Activated naive CD4-positive, alpha-beta T cell treated with anti-CD3 and anti-CD28 coated beads, Interleukin-2, amount 50 U/mL, for 16 hours (primary cell): ENCODE measurements at places on chromosomes 11 and 22.

DNA sequence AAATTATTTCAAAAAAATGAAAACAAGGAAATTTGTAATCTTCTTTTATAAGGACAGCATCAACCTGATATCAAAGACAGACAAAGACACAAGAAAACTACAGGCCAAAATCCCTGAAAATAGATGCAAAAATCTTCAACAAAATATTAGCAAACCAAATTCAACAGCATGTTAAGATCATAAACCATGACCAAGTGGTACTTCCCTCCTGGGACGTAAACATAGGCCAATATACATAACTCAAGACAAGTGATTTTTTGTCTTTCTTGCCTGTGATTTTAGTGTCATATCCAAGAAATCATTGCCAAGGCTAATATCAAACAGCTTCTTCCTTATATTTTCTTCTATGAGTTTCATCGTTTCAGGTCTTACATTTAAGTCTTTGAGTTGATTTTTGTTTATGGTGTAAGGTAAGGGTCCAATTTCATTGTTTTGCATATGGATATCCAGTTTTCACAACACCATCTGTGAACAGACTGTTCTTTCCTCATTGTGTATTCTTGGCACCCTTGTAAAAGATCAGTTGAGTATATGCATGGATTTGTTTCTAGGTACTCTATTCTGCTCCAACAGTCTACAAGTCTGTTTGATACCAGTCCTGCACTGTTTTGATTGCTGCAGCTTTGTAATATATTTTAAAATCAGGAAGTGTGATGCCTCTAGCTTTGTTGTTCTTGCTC is 50.0 kb downstream of the SBF2 start:
- DNase-seq = no peak

DNA sequence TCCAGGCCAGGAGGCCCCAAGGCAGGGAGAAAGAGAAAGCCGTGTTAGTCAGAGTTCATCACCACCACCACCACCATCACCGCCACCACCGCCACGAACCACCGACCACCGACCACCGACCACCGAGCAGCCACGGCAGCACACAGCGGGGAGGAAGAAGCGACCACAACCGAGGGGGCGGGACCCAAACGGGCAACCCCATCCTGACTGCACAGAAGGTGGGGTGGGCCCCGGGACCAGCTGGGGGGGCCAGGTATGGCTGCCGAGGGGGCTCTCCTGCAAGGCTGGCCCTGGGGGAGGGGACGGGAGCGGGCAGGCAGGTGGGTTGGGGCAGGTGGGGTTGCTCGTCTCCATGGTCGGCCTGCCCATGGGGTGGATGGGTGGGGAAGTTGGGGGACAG is 34.2 kb downstream of the SYT7 start:
- no peak for DNase-seq

GRCh38 chr22:24244144-24244787 is 616 bp downstream of the GGT5 start:
- DNase-seq = no peak

DNA sequence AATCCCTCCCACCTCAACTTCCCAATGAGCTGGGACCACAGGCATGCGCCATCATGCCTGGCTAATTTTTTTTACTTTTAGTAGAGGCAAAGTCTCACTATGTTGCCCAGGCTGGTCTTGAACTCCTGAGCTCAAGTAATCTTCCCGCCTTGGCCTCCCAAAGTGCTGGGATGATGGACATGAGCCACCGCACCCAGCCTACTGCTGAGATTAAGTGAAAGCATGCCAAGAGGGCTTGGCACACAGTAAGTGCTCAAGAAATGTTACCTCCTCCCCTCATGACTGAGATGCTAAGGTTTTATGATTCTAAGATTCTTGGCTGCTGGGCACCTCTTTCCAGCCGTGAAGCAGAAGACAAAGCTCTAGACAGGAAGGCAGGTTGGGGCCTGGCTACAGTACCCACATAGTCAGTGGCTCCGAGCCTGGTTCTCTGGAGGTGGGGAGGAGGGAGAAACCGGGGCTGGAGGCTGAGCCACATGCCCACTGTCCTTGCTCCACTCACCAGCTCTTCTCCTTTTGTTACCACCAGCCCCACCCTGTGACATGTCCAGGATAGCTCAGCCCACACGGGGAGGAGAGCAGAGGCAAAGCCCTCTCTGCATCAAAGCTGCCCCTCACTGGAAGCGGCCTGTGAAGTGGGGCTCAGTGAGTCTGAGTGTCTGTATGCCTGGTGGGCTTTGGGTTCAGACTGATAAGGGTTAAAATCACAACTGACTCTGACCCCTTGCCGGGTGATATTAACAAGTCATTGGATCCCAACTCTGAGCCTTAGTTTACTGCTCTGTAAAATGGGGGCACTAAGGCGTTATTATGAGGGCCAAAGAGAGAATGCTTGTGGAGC is 12.9 kb downstream of the ARHGEF17 start:
- DNase-seq = no peak

DNA sequence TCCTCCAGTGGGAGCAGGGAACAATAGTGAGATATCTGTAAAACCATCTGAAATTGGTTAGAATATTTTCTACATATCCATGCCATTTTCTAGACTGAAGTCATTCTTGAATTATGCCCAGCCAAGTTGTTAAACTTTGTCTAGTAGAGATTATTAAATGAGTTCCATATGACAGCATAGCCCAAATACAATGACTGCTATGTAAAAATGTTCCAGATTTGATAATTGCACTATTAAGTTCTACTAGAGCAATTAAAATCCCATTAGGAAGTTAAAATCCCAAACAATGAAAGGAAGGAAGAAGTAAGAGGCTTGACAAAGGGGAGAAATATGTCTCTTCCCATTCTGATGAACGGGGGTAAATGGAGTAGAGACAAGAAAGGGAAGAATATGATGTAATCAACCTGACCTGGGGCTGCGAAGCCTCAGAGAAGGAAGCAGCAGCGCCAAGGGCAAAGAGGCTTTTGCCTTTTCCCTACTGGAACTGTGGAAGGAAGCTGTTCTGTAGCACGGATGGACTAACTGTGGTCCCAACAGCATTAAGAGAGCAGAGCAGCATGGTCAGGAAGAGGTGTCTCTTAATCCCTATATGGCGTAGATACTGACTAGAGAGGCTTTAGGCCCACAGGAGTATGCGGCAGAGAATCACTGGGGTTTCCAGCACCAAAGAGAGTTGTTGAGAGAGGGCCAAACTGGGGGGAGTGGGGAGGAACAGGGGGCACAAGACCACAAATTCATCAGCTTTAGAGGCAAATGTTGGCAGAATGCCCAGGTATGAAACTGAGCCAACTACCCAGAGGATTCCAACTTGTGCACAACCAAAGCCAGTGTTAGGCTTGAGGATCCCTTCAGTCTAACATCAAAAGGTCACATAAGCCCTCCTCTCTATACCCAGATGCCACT is 26.7 kb downstream of the RRP8 start:
- no peak for DNase-seq

- DNase-seq = no peak
These were observed 139.5 kb upstream of the TBCEL start for GRCh38 chr11:120884154-120885020.

DNA sequence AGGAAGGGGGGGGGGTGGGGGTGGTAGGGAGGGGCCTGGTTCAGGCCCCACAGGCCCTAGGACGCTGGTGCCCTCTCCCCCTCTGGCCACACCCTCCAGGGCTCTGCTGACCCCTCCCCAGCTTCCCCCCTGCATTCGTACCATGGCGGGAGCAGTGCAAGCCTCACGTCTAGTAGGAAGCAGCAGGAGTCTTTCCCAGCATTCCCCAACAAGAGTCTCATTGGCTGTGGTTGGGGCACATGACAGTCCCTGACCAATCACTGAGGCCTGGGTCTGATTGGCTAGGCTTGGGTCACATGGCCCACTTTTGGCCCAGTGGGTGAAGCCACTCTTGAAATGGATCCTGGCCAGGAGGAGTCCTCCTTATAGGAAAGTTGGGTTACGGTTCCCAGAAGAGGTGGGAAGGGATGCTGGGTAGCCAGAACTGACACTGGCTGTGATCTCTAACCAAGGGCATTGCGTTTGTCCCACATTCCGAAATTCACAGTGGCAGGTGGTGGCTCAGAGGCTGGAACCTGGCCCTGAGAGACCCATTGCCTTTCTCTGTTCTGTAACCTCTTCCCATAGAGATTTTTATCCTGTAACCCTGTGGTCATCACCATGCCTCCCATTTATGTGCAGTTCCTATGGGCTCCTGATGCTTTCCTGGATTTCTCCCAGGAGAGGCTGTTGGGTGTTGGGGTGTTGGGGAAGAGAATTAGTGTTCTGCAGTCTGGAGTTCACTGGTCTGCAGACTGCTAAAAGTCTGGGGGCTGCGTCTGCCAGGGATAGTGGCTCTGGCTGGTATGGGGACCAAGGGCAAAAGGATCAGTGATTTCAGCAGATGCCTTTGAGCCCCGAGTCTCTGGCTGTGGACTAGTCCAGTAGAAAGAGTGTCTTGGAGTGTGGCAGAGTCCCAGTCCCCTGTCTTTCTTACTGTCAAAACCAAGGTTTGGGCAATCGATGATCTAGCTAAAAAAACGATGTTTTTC is 58.9 kb upstream of the MYEOV start:
- no peak for DNase-seq

- DNase-seq = no peak
These were observed 15.7 kb upstream of the ANO5 start for GRCh38 chr11:22177186-22177585.

DNA sequence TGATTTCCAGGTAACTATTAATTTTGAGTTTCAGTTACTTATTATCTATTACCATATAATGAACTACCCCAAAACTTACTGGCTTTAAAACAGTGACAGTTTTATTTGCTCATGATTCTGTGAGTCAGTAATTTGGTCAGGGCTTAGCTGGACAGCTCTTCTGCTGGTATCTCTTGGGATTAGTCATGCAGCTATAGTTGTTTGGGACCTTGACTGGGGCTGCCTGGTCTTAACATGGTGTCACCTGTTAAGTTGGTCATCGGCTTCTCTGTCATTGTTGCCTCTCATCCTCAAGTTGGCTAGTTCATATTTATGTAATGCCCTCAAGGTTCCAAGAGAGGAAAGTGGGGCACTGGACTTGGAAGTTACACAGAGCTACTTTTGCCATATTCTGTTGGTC is 177.5 kb downstream of the TMEM135 start:
- no peak for DNase-seq

DNA sequence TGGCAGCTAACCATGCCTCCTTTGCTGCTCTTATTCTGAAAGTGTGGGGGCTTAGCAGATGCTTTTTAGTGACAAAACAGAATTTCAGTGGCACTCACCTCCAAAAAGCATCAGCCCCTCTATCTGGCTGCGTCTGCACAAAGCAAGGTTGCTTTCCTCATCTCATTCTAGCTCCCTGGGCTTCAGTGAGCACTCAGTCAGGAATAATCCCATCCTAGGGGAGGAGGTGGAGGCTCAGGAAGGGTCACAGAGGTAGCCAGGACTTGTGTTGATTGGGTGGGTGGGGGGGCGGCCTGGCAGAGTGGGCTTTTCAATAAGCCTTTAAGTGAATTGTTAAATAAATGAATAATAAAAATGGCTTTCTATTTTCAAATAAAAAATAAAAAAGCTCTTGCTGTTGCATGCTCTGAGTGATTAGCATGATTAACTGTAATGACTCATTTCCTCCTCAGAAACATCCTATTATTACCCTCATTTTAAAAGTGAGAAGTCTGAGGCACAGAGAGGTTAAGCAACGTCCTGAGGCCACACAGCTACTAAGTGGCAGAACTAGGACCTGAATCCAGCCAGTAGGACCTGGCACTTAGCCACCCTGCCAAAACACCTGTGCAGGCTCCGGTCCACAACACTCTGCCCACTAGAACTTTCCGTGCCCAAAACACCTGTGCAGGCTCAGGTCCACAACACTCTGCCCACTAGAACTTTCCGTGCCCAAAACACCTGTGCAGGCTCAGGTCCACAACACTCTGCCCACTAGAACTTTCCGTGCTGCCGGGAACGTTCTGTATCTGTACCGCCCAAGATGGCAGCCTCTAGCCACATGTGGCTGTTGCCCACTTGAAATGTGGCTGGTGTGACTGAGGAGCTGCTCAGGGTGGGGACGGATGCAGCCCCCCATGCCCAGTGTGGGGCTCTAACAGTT is 5.5 kb downstream of the B3GAT1 start:
- DNase-seq = no peak
